ENCODE measurements at places on chromosomes 3 and 15.

GRCh38 chr15:96893159-96893906 lies 562.8 kb downstream of the NR2F2 start:
- DNase-seq, result no peak

DNA sequence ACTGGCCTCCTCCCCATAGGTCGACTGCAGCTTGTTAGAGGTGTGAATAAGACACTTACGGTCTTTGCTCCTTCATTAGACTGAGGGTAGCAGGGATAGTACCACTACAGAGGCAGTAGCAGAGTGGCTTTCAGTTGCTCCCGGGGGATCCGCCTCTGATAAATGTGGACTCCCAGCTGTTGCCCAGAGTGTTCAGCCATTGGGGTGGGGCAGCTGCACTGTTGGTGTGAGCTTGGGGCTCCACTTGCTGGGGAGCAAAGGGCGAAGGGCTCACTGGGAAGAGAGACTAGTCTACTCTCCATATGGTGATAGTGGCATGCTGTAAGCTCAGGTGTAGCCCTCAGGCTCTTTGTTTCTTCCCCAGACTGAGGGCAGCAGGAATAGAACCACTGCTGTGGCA lies 239.1 kb downstream of the LRRN1 start:
- no peak for DNase-seq

DNA sequence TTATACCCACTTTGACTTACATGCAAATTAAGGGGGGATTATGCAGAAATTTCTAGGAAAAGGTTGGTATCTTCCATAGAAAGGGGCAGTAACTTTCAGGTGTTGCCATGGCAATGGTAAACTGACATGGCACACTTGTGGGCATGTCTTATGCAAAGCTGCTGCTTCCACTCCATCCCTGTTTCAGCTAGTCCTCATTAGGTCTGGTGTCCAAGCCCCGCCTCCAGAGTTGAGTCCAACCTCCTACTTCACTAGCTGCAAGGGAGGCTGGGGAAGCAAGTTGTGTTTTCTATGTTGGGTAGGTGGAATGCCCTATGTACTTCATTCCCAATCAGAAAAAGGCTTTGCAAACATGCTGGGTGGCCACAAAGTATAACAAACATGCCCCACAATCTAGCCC lies 14.7 kb upstream of the KLHL40 start:
- DNase-seq, result no peak

GRCh38 chr3:24937780-24938179 lies 443.1 kb upstream of the THRB start:
- DNase-seq, result no peak

- DNase-seq, result no peak
Observed at GRCh38 chr3:140541975-140542653, 135.8 kb upstream of the TRIM42 start.

DNA sequence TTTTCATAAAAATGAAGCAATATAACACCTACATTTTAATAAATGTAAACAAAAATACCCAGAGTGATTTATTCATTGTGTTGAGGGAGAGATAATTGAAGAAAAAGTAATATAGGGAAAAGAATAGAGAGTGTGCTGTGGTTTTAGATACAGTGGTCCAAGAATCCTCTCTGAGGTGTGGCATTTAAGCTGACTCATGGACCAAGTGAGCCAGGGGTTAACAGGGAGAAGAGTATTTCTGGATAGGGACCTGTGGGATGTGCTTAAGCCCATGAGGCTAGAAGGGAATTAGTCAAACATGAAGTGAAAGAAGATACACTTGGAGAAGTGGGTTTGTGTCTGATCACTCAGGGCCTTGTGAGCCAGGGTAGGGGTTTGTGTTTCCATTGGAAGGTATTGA lies 680.7 kb upstream of the GRM7 start:
- DNase-seq, result no peak

- no peak for DNase-seq
Observed at GRCh38 chr3:120469440-120469839, 18.6 kb upstream of the FSTL1 start.

DNA sequence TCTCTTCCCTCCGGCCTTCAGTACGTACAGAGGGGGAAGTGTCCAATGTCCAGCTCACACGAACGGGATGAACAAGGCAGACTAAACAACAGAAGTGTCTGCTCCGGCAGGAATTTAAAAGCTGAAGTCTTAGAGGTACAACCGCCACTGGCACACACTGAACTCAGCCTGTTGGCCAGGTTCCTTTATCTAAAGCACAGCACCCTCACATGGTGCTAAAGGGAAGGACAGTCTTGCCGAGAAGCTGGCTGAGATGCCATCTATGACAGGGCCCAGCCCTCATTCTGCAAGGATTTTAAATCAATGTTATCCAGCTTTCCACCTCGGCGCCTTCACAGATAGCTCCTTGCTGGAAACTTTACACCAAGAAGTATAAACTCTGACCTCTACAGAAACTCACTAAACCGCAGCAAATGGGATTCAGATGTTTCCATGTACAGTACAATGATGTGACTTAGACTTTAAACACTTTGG lies 2.8 kb downstream of the ADAMTS17 start:
- DNase-seq, result no peak
